Foreskin fibroblast (primary cell): ENCODE measurements at places on chromosomes 12 and 14.

GRCh38 chr12:52058631-52059361 lies 7.6 kb downstream of the NR4A1 start:
- no peak for DNase-seq

DNA sequence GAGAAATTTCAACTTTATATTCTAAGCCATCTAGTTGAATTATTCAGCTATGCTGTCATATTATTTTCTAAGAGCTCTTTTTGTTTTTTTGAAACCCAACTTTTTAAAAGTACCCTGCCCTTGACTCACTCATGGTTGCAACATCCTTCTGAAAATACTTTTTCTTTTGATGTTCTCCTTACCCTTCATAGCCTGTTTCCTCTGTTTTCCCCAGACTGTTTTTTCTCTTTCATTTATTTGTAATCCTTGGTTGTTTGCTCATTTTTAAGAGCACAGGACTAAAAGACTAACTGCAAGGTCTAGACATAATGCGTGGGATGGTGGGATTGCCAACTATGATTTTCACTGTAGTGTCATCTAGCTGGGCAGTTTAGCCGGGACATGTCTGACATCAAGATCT lies 21.2 kb upstream of the CDKL1 start:
- peak; percentile 46 for DNase-seq

- DNase-seq = no peak
Observed at GRCh38 chr12:65121956-65122469, 908 bp upstream of the WIF1 start.

DNA sequence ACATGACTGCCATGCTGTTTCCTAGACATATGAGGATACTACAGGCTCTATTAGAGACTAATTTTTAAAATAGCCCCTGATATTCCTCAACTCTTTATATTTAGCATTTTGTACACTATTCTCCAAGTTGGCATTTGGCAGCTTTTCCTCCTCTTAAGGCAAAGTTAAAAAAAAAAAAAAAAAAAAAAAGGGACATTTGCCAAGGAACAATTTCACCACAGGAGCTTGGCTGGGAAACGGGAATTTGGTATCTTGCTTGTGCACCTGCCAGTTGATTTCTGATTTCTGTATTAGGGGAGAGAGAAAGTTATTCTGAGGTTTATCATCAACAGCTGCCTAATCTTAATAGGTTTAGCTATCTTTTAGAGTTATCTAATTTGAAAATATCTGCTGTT lies 87.2 kb downstream of the CAND1 start:
- DNase-seq = no peak

DNA sequence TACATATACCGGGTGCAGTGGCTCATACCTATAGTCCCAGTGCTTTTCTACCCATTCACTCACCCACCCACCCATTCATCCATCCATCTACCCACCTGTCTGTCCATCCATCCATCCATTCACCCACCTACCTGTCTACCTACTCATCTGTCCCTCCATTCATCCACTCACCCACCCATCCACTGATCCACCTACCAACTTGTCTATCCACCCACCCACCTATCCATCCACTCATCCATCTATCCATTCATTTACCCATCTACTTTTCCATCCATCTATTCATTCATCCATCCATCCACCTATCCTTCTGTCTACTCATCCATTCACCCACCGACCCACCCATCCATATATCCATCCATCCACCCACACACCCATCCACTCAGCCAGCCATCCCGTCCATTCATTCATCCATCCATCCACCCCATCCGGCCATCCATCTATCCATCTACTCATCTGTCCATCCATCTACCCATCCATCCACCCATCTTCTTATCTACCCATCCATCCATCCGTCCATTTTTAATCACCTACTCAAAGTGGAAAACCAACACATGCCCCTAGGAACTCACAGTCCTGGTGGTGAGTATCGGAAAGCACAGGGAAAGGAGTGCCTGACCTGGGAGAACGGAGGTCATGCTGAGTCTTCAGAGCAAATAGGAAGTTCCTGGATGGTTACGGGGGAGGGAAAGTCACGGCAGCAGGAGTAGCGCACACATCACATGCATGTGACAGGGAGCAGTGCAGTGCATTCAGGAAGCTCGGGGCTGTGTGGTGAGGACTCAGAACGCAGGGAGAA lies 20.0 kb downstream of the DDX51 start:
- DNase-seq = no peak

- DNase-seq = peak; percentile 91
Observed at GRCh38 chr14:76984787-76985375, 43.6 kb downstream of the IRF2BPL start.

GRCh38 chr14:53824061-53824460 lies 132.6 kb downstream of the BMP4 start:
- no peak for DNase-seq

DNA sequence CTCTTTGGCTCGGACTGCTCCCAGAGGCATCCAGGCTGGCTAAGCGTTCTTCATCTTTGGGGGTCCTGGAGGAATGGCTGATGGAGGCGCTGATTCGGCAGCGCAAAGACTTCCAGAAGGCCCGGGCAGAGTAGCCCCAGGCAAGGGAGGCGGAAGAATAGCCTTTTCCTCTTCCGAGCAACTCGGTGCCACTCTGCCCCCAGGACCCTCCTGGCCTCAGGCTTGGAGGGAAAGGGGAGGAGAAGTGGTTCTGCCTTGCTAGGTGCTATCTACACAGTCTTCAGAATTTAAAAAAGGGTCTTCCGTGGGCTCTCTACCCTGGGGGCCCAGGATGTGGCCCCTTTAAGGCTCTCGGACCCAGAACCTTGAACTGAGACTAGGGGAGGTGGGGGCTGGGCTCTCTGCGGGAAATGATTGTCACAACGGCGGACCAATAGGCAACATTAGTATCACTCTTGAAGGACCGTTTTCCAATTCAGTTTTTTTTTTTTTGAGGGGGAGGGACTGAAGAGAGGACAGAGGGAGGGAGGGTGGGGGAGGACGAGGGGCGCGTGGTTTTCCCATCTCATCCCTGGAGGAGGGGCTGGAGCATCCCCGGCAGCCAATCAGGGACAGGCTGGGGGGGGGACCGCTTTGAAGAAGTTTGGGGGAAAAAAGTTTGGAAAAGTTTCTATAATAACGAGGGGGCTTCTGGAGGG lies at the start of gene NFATC4:
NFATC4 (plus strand) TSS at position 671 of the 698 bp plus-strand sequence. CDS start 157 bp downstream, outside the sequence.
- DNase-seq = peak; percentile 97

- DNase-seq = no peak
Observed at GRCh38 chr12:105823810-105824209, 314.9 kb downstream of the NUAK1 start.

GRCh38 chr14:78307671-78308070 lies 137.5 kb downstream of the NRXN3 start:
- DNase-seq = no peak

DNA sequence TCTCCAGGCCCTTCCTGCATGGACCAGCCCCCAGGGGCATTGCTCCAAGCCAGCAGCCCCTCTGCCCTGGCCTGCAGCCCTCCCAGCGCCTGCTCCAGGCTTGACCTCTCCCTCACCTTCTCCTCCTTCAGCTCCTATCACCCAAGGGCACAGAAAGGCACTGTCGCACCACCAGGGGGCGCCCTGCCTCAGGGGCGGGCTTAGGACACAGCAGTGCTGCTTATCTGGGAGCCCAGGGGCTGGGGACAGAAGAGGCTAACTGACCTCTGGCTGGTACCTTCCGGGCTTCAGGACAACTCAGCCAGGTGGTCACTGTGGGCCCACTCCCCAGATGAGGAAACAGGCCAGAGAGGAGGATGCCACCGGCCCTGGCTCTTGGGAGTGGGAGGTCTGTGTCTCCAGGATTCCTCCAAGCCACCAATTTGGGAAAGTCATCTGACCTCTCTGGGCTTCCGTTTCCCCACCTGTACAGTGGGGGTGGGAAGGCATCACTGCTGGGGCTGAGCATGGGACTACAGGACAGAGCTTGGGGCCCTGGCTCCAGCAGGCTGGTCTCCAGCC lies 25.3 kb upstream of the GPR132 start:
- peak; percentile 91 for DNase-seq

DNA sequence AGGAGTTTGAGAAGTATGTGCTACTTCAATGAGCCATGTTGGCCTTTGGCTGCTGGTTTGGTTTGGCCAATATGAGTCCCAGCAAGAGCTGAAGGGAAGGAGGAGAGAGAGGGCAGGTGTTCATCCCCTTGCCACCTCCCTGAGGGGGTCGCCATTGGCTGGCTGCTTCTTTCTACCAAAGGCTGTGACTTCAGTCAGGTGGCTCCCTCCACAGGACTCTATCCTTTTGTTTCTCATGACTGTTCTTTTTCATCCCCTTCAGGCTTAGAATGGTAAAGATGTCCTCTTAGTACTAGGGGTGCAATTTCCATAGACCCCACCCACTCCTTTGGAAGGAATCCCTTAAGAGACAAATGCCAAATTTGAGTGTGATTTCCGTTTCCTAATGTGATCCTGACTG lies 31.2 kb upstream of the OTOGL start:
- DNase-seq = no peak

GRCh38 chr14:72452774-72453173 lies 441.1 kb downstream of the DPF3 start:
- no peak for DNase-seq

- DNase-seq = peak; percentile 65
Observed at GRCh38 chr12:6935371-6936193, 7.8 kb downstream of the ATN1 start.

DNA sequence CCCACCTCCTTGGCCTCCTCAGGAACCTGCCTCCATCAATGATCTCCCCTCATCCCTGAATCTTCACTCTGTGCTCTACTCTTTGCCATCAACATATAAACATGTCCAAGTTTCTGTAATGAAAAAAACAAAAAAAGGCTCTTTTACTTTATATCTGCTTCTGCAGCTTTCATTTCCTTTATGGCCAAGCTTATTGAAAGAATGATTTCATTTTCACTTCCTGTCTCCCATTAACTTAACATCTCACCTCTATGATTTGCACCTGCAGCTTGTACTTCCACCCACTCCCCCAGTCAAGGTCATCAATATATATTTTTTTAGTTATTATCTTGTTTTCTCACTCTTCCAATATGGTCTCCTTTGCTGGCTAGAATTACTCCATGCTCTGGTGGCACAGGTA lies 15.6 kb upstream of the RNU6-7 start:
- DNase-seq = no peak

DNA sequence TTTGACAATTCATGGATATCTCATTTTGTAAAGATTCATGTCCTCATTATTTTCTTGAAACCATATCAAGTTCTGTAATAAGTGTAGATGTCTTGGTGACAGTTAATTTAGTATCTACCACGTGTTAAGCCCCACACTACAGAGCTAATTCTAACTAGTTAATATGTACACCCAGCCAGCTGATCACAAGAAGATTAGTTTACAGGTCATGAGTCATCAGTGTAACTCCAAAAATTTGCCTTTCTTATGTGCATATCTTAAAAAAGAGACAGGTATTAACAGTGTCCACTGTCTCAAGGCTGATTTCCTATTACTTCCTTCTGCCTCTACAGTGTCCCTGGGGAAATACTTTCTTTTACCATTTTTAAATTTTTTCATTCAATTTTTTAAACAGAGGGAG lies 13.3 kb upstream of the YBX3 start:
- no peak for DNase-seq

- no peak for DNase-seq
Observed at GRCh38 chr14:54121466-54122027, 164.9 kb upstream of the BMP4 start.

- no peak for DNase-seq
Observed at GRCh38 chr14:52922059-52922458, 28.8 kb downstream of the FERMT2 start.
